ENCODE measurements at places on chromosomes 2 and 18. TPM values are rescaled to one million over a fixed set of nuclear protein-coding genes. Genes with fewer than 3 reads are reported as not detected.

DPYSL5 gene
- 3.7 TPM for total RNA-seq

PRR30 gene
- not detected for total RNA-seq

MREG gene
- total RNA-seq = 3.9 TPM

DTNA gene
- 0.14 TPM for total RNA-seq

MLPH gene
- 225 TPM for total RNA-seq

STARD6 gene
- not detected for total RNA-seq

RUFY4 gene
- total RNA-seq = not detected

DYNAP gene
- total RNA-seq = not detected

Data from A549 treated with dexamethasone at 1 μM for 4 hours (cell line).